ENCODE measurements at places on chromosomes 16 and 17.

DNA sequence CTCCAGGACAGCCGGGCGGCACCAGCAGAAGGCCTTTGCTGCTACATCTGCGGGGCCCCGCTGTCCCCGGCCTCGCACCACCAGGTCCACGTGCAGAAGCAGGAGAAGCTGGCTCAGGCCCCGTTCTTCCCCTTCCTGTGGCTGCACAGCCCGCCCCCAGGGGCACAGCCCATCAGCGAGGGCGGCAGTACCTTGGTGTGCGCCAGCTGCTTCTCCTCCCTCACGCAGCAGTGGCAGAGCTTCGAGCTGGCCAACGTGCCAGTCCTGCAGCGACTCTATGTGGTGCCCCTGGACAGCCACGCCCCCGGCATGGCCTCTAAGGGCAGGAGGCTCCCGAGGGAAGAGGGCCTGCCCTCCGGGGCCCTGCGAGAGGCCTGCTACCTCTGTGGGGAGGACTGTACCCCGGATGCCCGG, 58.3 kb upstream of the CIBAR2 start:
- no peak for DNase-seq

DNA sequence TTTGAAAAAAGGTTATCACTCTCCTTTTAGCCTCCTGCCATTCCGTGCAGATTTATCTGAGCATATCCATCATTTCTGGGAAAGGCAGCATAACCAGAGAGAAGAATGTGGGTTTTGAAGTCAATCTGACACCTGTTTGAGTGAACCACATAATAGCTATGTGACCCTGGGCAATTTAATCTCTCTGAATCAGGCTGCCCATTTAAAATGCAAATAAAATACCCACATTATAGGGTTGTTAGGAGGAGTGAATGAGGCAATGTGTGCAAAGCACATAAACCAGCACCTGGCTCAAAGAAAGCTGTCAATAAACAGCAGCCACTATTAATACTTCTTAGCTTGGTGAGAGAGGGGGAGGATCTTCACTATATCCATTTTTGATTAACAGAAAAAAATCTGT, 88.0 kb downstream of the CACNG1 start:
- no peak for DNase-seq

GRCh38 chr17:71460943-71461342, 659.9 kb upstream of the SOX9 start:
- peak; percentile 40 for DNase-seq

GRCh38 chr17:12590417-12590816, 75.3 kb upstream of the MYOCD start:
- DNase-seq = no peak

DNA sequence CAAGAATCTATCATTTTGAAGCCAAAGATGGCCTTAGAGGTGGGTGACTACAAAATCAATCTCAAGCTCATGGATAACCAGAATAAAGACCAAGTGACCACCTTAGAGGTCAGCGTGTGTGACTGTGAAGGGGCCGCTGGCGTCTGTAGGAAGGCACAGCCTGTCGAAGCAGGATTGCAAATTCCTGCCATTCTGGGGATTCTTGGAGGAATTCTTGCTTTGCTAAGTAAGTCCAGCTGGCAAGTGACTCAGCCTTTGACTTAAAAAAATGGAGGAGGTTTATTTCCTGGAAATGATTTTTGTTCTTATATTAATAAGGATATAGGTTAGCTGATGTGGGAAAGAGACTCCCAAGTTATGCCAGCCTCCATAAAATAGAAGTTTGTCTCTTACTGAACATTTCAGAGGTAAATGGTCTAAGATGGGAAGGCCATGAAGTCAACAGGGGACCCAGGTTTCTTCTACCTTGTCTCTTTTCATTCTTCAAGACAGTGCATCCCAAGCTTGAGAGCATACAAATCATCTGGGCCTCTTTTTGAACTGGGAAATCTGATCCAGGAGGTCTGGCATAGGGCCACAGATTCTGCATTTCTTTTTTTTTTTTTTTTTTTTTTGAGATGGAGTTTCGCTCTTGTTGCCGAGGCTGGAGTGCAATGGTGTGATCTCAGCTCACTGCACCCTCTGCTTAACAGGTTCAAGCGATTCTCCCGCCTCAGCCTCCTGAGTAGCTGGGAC, 19.8 kb upstream of the TANGO6 start:
- DNase-seq = peak; percentile 71

DNA sequence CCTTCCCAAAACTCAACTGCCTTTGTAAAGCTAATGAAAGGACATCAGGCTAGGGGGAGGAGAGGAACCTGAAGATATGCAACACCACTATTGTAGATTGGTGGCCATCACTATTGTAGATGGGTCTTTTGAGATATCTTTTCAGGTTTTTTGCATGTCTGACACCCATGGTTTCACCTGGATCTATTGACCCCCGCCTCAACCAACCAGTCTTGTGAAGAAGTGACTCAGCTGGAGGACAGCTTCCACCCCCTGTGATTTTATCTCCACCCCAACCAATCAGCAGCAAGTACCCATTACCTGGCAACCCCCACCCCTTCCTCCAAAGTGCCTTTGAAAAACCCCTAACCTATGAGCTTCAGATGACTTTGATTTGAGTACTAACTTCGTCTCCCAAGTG, 382.6 kb upstream of the GOT2 start:
- DNase-seq = no peak

DNA sequence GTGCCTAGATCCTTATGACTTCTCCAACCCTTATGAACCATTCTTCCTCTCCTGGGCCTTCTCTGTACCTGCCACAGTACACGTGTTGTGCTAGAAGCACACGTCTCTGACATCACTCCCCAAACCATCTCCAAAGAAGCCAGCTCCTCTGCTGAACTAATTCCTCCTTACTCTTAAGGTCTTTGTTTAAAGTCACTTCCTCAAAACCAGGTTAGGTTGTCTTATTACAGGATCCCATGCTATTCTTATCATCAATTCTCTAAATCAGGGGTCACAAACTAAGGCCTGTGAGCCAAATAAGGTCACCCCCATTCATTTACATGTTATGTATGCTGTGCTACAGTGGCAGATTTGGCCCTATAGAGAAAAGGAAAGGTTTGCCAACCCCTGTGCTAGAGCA, 4.0 kb downstream of the SUPT6H start:
- no peak for DNase-seq

- no peak for DNase-seq
Observed at GRCh38 chr16:57615813-57616212, 12.6 kb upstream of the ADGRG1 start.

DNA sequence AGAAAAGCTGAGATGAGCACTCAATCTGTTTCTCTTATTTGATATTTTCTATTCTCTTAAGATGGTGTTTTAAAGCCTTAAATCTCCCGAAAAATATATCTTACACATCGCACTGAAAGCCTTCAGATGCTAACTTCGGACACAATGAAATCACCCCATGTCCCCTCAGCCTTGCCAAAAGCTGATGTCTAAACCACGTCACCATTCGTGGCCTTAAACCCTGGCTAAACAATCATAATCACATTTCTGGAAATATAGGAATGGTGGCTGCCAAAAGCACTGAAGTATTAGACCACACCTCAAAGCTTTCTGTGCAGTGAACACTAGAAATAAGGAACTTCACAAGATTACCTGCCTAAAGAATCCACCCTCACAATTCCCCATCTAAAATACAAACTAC, 402.7 kb downstream of the SOX9 start:
- no peak for DNase-seq

DNA sequence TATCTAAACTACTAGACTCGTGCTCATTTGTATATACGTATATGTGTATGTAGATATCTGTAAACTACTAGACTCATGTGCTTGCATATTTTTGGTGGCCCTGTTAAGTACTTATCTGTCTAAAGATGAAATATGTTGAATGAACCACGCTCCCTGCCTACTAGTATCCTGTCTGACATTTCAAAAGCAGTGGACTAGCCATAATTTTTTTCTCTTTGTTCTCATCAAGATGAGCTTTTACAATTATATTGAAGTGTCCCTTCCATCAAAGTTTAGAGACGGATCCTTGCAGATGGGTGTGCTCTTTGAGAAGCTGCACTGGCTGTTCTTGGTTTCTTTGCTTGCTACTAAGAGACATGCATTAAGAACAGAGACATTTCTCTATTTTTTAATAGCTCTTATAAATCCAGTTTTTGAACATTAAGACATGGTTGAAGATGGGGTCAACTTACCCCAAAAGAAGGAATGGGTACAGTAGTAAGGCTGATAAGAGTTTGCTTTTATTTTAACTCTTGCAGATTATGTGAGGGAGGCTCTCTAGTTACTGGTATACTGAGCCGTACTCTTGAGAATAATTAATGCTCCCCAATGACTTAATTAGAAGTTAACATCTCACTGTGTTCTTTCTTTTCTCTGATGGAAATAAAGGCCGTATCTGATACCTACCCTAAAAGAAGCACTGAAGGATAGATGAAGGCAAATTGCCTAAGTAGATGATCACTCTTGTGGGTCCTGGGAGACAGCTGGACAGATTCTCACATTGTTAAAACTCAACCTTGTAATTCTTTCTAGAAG, 3.4 kb downstream of the CNTNAP4 start:
- DNase-seq = no peak

DNA sequence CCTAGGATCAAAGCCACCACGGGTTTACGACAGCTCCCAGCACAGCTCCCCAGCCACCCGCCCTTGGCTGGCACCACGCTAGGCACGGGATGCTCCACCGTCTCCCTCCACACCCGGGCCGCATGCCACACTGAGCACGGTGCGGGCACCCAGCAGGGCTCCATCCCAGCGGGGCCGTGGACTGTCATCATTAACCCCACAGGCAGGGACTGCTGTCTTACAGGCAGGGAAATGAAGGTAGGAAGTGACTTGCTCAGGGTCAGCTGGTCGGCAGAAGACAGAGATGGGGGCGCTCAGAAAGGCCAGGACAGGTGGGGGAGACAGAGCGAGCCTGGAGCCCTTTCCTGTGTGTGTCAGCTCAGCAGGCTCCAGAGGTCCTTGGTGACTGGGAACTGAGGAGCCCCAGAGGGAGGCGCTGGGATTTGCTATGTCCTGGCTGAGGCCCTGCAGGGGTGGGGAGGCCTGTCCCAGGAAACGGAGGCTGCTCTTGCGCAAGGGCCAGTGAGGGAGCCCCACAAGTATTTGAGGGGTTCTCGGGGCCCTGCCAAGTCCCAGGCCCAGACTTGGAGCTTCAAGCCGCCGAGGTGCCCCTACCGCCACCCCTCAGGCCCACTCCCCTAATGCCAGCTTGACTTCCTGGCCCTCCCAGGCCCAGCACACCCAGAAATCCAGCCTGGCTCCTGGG, 3.2 kb downstream of the UBALD1 start:
- peak; percentile 19 for DNase-seq

- DNase-seq = no peak
Observed at GRCh38 chr16:10497132-10498101, 83.0 kb downstream of the EMP2 start.

- no peak for DNase-seq
Observed at GRCh38 chr16:68737730-68738629, 888 bp downstream of the CDH1 start.

GRCh38 chr17:78029697-78030096, 71.2 kb downstream of the TNRC6C start:
- no peak for DNase-seq

DNA sequence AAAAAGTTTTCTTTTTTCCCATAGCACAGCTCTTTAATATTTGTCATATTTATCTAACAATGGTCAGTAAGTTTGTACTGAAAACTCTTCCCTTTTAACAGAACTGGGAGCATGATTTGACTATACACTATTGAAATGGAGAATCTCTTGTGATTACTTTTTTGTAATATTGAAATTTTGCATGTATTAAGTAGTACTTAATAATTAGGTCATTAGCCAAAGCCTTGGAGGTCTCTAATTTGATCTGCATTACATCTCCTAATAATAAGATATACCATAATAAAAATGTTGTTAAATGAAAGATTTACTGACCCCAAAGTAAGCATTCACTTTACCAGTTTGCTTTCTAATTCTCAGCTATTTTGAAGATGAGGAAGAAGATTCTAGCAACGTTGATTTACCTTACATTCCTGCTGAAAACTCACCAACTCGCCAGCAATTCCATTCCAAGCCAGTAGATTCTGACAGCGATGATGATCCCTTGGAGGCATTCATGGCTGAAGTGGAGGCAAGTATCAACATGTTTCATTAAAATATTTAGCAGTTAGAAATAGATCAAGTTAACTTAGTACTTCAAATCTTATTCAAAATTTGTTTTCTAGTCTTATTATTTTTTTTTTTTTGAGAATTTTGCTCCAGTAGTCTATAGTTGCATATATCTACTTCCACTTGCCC, 18.2 kb downstream of the DDX42 start:
- DNase-seq = no peak

DNA sequence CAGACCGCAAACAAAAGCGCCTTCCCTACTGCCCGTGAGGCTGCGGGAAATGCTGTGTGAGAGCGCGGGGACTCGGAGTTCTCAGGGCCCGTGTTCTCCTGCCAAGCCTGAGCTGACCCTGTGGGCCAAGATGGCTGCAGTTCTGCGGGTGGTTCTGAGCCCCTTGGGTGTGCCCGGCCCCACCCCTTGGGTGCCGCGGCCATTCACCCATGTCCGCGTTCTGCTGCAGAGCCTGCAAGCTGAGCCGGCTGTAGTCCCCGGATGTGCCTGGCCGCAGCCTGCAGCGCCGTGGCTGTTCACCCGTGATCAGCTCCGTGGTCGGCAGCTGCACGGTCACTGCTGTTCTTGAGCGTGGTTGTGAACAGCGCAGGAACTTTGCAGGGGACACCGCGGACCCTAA, 20.0 kb downstream of the ACSF3 start:
- DNase-seq = no peak

Data from mesenchymal stem cell (in vitro differentiated cells and primary cell).